ENCODE measurements at places on chromosomes 2 and 18.

DNA sequence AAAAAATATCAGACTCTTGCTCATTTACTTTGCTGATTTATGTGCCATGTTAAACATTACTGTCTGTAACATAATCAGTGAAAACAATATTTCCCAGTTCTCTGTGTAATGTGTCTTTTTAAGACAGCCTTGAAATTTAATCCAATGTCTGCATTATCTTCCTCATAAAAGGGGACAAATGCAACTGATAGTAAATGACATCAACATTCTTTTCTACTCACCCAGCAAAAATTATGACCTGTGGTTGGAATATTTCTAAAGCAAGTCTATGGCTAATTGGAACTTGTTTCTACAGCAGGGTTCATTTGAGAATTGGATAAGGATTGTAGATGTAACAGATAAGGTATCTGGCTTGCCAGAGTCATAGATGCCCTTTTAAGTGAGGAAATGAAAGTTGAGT is 34.8 kb downstream of the C1D start:
- DNase-seq, result no peak

DNA sequence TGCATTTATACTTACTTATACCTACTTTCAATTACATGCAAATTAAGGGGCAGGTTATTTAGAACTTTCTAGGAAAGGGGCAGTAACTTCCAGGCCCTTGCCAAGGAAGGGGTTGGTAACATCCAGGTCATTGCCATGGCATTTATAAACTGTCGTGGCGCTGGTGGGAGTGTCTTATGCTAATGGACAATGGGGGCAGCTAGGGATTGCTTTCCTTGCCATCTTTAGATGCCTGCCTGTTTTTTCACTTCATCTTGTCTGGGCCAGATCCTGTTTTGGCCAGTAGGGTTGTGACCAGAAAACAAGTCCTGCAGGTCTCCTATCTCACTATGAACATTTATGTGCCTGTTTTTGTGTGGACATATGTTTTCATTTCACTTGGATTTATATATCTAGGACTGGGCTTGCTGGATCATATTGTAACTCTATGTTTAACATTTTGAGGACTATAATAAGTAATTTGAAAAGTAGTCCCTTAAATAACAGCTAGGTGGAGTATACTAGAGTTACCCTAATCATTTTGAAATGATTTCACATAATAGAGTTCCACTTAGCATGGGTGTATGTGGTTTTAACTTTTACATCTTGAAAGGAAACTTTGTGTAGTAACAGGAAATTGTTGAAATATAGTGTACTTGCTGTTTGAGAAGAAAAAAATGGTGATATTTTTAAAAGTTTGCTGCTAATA is 56.1 kb downstream of the LCLAT1 start:
- DNase-seq, result no peak

- no peak for DNase-seq
Measured at GRCh38 chr2:39061280-39061679, 59.6 kb downstream of the SOS1 start.

DNA sequence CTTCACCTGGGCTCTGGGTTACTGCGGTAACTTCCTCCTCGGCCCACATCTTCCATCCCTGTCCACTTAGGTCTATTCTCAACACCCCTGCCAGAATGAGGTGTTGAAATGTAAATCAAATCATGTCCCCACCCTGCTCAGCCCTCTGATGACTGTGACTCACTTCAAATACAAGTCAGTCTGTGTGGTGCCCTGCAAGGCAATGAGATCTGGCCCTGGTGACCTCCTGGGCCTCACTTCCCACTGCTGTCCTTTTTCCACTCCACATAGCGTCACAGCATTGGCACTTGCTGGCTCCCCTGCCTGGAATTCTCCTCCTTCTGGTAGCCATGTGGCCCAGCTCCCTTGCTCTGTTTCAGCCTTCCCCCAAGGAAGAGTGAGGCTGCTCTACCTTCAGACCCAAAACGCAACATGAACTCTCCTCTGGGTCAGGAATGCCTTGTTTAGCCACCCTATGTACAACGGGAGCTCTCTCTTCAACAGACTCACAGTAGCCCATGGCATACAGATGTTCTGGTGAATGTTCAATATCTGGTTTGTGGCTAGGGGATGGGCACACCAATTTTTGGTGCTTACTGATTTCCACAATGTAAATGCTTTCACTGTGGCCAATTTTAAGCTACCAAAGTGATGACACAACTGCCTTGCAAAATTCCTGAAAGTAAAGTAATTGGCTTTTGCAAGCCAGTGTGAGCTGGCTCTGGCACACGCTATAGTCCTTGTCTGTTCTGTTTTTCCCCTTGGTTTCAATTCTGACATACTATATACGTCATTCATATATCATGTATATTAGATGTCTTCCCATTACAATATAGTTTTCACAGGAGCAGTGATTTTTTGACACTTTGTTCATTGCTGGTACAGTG is 550.3 kb upstream of the HS6ST1 start:
- no peak for DNase-seq

GRCh38 chr2:237927135-237927534 is 39.7 kb upstream of the UBE2F start:
- DNase-seq, result no peak

DNA sequence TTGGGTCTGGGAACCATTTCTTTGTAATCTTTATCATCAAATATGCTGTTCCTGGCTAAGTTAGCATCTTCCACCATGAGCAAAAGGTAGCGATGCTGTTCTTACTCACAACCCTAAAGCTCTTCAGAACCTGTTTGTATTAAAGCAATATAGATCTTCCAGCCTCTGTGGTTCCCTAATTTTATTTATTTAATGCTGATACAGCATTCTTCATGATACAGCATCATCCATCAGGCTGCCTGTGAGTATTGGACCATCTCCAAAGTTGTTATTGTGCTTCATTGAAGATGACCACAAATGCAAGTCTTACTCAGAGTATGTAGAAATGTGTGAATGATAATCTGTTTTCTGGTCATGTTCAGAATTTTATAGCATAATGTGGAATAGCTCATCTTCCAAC is 40.9 kb upstream of the CTLA4 start:
- DNase-seq, result no peak

GRCh38 chr2:74603282-74604000 is 44.7 kb downstream of the M1AP start:
- DNase-seq, result no peak

- no peak for DNase-seq
Measured at GRCh38 chr2:19753818-19754217, 148.0 kb downstream of the TTC32 start.

GRCh38 chr2:139790136-139790535 is 1009.9 kb upstream of the NXPH2 start:
- no peak for DNase-seq

- DNase-seq, result no peak
Measured at GRCh38 chr2:240189686-240190085, 49.2 kb upstream of the OTOS start.

- DNase-seq, result no peak
Measured at GRCh38 chr2:6078414-6078813, 386.2 kb downstream of the SOX11 start.

- DNase-seq, result no peak
Measured at GRCh38 chr2:95072424-95072823, 46.9 kb downstream of the MAL start.

GRCh38 chr2:70674636-70675430 is 93.2 kb downstream of the ADD2 start:
- no peak for DNase-seq

GRCh38 chr2:175999283-175999819 is 2.7 kb downstream of the LNPK start:
- no peak for DNase-seq

DNA sequence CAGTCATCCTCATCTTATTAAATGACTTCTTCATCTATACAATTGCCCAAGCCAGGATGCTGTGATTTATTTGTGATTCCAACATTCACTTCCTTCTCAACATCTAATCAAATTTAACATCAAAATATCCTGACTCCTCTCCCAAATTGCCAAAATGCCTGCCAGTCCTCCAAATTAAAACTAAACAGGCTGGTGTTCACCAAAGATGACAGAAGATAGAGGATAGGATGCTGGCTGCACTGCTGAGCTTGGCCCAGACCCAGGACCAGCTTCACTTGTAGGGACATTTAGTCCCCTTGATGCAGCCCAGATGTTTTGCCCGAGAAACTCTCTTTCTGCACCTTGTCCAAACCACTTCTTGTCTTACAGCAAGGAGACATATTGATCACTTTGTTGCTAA is 540.0 kb upstream of the CNTNAP5 start:
- DNase-seq, result no peak

GRCh38 chr2:40210968-40211353 is 240.9 kb downstream of the SLC8A1 start:
- DNase-seq, result no peak

- no peak for DNase-seq
Measured at GRCh38 chr2:19895535-19895934, 6.2 kb downstream of the TTC32 start.

- no peak for DNase-seq
Measured at GRCh38 chr2:145909175-145909755, 1389.3 kb upstream of the ZEB2 start.

GRCh38 chr2:207501802-207502576 is 27.8 kb upstream of the CREB1 start:
- no peak for DNase-seq

DNA sequence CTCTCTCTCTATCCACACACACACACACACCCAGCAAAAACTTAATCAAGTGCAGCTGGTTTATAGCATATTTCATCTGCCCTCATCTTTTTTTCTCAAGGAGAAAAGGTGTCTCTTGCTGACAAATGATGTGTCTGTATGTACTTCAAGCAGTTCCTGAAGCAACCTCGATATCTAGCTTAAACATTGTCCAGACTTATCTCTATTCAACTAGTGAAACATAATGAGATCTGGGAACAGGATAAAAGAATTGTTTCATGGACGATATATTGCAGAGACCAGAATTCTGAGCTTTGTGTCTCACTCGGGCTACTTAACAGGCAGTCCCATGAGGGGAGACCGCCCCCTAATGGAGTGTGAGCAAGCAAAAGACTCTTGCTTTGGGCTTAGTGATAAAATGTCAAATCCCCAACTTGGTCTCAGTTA is 929.2 kb upstream of the SOX11 start:
- peak; percentile 75 for DNase-seq

DNA sequence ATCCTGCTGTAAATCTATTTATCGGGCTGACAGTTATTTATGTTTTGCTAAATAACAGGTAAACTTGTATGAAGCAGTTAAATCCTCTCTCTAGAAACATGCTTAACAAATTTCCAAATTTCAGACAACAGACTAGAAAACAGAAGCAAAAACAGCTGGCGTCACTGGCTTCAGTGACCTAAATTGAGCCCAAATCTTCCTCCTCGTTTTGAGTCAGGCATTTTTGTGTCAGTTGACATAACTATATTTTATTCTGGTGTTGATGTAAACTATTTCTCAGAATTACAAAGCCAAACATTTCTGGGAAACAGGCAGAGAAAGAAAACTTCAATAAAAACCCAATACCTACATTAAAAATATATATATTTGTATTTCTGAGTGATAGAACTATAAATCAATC is 21.7 kb downstream of the RBMS1 start:
- no peak for DNase-seq

DNA sequence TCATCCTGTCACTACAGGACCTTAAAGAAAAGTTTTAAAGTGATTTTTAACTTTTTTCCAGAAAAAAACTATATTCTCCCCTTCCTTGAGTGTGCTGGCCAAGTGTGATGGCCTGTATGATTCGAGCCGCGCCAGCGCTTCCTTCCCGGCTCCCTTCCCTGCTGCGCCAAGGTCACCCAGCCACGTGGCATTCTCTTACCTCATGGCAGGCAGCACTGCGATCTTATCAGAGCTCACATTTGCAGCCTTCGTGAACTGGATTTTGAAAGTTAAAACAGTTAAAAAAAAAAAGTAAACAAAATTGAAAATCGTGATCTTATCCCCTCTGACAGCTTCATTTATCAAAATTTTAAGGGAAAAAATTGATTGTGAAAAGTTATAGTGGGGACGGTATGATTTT is 279.8 kb downstream of the PTGR3 start:
- DNase-seq, result peak; percentile 90

GRCh38 chr18:21997207-21998143 is 171.9 kb upstream of the GATA6 start:
- no peak for DNase-seq

- DNase-seq, result no peak
Measured at GRCh38 chr2:85505551-85506238, 33.3 kb upstream of the MAT2A start.

DNA sequence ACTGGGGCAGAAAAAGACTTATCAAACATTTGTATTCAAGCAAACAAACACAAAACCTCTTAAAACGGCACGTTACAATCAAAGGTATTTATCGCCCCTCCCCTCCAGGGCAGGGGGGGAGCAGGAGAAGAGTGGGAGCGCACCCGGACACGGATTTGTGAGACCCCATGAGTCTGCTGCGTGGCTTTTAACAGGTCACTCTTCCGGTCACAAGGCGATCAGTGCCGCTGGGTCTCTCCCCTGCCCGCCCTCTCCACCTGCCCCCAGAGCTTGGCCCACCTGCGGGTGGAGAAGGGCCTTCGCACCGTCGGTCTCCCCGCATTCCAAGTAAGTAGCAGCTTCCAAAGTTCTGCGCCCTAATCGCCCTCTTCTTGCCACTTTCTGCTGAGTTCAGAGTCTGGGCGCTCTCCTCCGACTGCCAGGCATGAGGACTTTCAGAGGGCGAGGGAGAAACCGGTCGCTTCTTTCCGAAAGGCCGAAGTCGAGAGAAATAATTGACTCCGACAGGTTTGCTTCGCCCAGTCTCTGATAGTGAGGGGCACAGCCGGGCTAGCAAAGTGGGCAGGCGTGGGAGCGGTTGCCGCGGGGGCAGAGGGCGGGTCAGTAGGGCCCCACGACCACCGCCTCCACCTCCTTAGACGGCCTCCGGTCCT is 800 bp downstream of the RPRM start:
- no peak for DNase-seq

GRCh38 chr2:158635961-158636601 is 159.0 kb upstream of the DAPL1 start:
- DNase-seq, result no peak

GRCh38 chr2:69994166-69994565 is 32.7 kb upstream of the ASPRV1 start:
- no peak for DNase-seq

DNA sequence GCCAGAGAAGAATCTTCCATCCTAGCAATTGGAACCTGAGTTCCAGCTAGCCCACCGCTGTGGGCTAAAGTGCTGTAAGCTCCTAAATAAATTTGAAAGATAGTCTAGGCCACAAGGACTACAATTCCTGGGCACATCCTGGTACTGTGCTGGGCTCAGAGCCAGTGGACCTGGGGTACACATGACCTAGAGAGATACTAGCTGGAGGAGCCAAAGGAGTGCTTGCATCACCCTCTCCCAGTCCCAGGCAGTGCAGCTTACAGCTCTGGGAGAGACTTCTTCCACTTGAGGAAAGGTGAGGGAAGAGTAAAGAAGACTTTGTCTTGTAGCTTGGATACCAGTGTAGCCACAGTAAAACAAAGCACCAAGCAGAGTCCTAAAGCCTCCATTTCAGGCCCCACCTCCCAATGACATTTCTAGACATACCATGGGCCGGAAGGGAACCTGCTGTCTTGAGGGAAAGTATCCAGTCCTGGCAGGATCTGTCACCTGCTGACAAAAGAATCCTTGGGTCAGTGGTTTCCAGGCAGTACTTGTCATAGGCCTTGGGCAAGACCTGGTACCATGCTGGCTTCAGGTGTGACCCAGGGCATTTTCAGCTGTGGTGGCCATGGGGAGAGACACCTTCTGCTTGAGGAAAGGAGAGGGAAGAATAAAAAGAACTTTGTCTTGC is 89.5 kb downstream of the TMEM185B start:
- no peak for DNase-seq

Data from testis (tissue), 5 donors.